ENCODE measurements at places on chromosomes 3 and 15.

GRCh38 chr3:50111757-50112156, 23.0 kb downstream of the RBM5 start:
- DNase-seq = no peak

DNA sequence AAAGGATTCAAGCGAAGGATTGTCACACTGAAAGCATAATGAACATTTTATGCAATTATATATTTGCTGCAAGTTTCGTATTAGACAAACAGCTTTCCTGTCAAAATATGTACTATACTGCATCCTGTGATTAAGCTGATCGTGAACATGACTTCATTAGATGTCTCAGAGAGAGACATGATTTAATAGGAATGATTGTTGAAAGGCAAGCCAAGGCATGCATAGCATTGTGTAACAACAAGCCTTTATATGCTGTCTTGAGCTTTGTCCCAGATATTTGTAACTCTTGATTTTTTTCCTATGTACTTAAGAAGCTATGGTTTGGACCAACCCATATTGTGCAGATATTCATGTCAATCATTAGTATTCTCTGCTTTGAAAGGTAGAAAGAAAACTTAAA, 309.1 kb downstream of the KCNH8 start:
- DNase-seq = no peak

DNA sequence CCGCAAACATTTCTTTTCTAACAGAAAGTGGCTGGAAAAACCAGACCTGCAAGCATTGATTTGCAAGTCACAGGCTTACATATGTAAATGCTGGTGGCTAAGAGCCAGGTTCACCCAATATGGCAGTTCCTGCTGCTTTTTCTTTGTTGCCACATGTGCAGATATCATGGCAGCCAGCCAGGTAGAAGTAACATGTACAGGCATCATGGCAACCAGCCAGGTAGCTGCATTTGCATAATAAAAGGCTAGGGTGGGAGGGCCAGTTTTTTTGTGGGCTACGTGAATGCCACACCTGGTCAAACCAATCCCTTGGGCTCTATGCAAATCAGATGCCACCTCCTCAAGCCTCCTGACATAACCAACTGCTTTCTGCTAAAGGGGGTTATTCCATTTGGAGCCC, 2.8 kb upstream of the SMCO1 start:
- no peak for DNase-seq

GRCh38 chr3:184015381-184016019, 2.2 kb downstream of the ABCC5 start:
- no peak for DNase-seq

GRCh38 chr3:171829841-171830517, 13.2 kb upstream of the TMEM212 start:
- no peak for DNase-seq

DNA sequence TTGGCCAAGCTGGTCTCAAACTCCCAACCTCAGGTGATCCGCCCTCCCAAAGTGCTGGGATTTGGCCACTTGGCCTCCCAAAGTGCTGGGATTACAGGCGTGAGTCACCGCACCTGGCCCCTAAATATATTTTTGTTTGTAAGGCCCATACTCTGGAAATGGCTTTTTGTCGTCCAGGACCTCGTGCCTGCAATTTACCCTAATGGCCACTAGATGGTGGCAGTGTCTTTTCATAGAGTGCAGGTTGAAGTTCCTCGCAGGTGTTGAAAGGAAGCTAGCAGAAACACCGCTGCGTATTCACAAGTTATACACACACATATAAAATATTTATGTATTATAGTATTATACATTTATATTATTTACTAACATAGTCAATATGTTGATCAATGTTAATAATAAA, 97.2 kb downstream of the LRTM1 start:
- DNase-seq = no peak

Data from naive thymus-derived CD8-positive, alpha-beta T cell (primary cell).